ENCODE measurements at places on chromosomes 2 and 18.
A peak's percentile ranks its signal among the peaks of the same experiment; 100 is the strongest.

- no peak for DNase-seq
Observed at GRCh38 chr2:161306919-161307318, 1.3 kb upstream of the PSMD14 start.

- DNase-seq: no peak
Observed at GRCh38 chr18:75162978-75163377, 46.0 kb downstream of the PTGR3 start.

- no peak for DNase-seq
Observed at GRCh38 chr2:214742119-214742518, 67.4 kb downstream of the BARD1 start.

DNA sequence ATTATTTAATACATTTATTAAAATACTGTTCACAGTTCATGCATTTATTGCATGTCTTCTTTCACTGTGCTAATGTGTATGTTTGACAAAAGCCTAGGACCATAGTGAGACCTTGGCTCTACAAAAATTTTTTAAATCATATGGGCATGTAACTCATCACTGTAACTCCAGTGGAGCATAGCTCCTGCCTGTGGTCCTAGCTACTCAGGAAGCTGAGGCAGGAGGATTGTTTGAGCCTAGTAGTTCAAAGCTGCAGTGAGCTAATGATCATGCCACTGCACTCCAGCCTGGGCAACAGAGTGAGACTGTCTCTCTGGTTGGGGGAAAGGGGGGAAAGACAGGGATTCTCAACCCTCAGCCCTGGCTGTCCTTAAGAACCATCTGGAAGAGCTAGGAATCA lies 137.8 kb downstream of the PRKCE start:
- DNase-seq: no peak

GRCh38 chr2:218885981-218886947 lies 5.6 kb downstream of the WNT10A start:
- no peak for DNase-seq

DNA sequence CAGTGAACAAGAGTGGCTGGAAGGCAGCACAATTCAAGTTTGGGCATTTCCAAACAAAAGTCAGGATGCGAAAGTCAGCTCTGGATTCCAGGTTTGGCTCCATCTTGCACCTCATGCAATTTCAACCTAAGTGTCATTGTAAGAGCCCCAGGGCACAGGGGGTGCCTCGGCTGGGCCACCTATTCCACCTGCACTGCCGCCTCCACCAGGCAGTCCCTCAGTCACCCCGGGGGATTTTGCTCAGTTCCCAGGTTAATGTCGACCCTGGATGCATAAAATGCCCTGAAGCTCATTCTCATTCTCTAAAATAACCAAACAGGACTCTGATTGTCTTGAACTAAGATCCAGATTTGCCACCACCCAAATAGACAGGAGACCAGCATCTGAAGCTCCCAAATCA lies 77.6 kb downstream of the EDAR start:
- DNase-seq: no peak

- peak; percentile 34 for DNase-seq
Observed at GRCh38 chr18:26574958-26575864, 26.9 kb upstream of the KCTD1 start.

DNA sequence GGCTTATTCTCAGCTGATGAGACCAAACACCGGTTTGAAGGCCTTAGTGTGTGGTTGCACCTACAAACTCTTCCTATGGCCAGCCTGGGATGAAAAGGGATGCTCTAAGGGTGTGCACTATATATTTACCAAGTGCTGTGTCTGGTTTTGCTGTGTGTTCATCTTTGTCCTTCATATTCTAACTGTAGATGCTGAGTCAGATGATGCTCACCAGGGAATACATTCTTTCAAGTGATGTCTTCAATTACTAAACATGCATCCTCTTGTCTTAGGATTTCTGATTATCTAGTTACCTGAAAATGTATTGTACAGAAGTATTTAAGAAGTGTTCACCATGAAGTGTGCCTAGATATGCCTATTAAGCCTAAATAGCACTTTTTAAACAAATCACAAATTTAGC lies 1111.6 kb upstream of the ZEB2 start:
- no peak for DNase-seq

DNA sequence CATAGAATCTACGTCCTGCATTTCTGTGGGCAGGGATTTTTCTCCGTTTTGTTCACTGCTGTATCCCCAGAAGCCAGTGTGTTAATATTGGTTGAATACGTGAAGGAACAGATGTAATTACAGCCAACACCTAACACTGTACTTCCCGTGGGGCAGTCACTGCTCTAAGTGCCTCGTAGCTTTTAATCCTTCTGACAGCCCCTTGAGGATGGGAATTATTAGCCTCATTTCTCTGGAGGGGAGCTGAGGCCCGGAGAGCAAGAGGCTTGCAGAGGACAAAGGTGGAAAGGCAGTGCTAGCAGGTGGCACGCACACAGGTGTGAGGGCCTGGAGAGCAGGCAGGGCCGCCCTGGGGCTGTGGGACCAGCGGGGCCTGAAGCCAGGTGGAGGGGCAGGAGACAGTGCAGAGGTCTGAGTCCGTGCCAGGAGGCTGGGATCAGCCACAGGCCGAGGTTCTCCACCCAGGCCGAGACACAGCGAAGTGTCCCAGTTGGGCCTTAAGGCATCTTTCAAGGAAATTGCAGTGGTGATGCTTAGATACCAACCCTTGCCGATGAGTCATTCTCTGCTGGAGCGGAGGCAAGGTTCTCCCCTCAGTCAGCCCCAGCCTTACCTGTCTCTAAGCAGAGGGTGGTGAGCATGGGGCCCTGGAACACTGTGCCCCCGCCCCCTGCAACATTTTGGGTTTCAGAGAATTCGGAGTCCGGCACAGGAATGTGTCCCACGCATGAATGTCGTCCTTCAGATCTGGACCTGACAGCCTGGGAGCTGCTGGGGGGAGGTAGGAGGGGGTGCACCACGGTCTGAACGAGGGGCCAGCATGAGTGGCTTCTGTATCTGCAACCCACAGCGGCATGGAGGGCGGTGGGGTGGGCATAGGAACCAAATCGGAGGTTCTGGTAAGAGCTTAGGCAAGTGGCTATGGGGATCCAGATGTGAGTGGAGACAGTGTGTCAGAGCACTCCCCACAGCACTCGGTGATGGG lies 122.6 kb downstream of the GBX2 start:
- no peak for DNase-seq

DNA sequence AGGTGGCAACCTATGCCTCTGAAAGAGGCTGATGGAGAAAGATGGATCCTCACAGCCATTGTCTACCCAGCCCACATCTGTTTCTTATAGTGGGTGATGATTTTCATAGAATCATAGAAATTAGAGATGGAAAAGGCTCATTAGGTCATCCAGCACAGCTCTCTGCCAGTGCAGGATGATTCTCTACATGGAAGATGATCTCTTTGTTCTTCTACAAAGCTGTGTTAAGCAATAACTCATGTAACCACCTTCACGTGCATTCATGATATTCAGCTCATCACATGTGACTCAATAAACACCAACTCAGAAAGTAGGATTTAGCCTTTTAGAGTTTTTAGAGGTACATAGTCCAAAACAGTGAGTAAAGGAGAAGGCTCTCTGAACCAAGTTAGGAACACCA lies 539.4 kb upstream of the ID2 start:
- no peak for DNase-seq

- no peak for DNase-seq
Observed at GRCh38 chr2:136363470-136363869, 245.5 kb upstream of the CXCR4 start.

DNA sequence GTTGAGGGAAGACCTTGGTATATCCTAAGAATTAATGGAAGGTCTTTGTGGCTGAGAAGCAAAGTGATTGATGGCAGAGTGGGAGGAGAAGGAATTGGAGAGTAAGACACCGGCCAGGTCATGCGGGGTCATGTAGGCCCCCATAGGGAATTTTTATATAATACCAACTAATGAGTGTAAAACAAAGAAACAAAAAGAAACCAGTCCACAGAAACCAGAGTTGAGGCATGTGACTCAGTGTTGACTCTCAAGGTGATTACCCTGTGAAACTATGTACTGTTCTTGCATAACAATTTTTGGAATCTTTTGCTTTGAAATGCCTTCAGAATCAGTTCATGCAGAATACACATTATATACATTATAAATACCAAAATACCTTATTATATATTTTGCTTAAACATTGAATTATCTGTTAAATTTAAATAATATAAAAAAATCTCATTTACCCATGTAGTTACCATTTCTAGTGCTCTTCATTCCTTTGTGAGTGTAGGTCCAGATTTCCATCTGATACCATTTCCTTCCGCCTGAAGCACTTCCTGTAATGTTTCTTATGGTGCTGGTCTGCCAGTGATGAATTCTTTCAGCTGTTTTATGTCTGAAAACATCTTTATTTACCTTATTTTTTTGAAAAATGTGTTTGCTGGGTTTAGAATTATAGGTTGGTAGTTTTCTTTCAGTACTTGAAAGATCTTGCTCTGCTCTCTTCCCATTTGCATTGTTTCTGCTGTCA lies 8.6 kb downstream of the CLIP4 start:
- peak; percentile 60 for DNase-seq

GRCh38 chr2:15955232-15955988 lies 15.1 kb downstream of the MYCN start:
- no peak for DNase-seq
